KG1 (cell line): ENCODE measurements at places on chromosomes 12 and 14.
A peak's percentile ranks its signal among the peaks of the same experiment; 100 is the strongest.

GRCh38 chr12:6418796-6419195 lies 26.0 kb upstream of the CD27 start:
- DNase-seq: no peak

DNA sequence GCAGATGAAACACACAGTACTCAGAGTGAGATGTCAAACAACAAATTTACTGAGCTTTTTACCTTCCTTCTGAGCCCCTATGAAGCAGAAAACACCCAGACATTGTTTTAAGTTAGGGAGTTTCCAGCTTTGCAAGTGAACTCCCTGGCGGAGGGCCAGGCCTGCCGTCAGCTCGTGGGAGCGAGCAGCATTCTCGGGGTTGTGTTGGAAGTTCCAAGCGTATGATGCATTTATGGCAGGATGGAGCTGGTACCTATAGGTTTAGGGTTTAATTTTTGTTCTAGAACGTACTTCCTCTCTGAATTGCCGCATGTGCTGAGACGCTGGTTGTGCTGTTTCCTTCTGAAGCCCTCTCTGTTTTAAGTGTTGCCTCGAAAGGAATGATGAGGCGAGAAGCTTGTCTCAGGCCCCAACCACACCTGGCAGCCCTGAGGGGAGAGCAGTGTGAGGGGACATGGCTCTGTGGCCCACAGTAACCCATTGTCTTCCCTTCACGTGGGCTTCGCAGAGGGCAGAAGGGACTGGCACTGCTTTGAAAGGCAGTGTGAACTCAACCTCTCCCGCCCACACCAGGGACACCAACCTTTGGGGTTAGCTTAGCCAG lies 76.6 kb downstream of the SSPN start:
- DNase-seq: no peak

GRCh38 chr12:16155938-16156337 lies 121.5 kb downstream of the SLC15A5 start:
- DNase-seq: no peak

DNA sequence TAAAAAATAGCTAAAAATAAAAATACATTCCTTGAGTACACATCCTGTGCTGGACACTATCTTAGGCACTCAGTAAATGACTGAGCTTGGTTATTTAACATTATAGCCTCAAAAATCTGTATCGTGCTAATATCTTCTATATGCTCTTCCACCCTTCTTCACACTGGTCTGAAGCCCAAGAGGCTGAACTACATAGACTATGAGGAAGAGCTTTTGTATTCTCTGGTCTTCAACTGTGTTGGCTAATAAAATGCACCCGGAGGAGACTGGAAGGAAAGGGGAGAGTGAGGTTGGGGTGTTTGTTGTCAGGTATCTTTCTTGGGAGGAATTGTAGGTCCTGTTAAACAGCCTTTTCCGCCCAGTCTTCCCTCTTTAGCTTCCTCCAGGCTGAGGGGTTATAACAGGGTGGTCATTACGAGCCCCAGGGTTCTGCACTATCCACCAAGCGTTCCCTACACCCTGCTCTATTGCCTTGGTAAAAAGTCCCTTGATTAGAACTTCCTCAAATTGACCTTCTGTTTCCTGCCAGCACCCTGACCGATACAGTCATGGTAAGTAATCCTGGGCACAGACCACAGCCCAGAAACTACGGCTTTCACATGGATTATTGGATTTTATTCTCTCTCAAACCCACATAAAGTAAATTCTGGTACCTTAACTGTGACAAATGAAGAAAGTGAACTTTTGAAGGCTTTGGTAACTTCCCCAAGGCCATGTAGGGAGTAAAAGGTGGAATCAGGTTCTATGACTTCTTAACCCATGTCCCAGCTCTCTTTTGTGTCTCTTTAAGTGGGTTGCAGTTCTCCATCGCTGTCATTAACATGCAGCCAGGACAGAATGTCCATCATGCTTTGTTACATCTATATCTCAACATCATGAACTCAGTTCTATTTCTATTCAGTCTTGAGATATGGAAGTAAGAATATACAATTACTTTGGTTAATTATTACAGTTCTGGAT lies 71.3 kb downstream of the PTHLH start:
- no peak for DNase-seq

GRCh38 chr14:76968621-76969063 lies 59.9 kb downstream of the IRF2BPL start:
- no peak for DNase-seq

GRCh38 chr12:95413576-95413975 lies 60.4 kb upstream of the METAP2 start:
- no peak for DNase-seq

DNA sequence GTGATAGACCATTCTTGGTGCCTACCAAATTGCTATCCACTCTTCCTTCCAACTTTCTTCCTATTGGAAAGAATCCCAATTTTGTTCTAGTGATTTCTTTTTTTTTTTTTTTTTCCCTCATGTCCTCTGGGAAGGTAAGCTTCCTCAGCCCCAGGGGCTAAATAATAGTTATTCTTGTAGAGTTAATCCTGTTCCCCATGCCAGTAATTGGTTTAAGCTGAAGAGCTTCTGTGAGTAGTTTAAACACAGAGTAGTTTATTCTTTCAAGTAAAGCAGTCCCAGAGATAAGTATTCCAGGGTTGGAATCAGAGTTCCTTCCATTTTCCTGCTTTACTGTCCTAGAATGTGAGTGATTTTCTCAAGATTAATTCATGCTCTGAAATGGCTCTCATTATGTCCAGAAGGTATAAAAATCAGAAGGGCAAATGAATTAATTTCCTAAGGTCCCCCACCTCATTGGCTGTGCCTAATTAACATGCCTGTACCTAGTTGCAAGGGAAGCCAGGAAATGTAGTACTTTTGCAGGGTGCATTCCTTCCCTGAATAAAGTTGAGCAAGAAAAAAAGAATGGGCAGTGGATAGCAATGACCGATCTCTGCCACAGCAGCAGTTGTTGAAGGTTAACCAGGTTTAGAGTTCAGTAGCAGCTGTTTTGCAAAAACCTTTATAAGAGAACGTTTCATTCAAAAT lies 97.8 kb downstream of the PLEKHA5 start:
- DNase-seq: no peak

DNA sequence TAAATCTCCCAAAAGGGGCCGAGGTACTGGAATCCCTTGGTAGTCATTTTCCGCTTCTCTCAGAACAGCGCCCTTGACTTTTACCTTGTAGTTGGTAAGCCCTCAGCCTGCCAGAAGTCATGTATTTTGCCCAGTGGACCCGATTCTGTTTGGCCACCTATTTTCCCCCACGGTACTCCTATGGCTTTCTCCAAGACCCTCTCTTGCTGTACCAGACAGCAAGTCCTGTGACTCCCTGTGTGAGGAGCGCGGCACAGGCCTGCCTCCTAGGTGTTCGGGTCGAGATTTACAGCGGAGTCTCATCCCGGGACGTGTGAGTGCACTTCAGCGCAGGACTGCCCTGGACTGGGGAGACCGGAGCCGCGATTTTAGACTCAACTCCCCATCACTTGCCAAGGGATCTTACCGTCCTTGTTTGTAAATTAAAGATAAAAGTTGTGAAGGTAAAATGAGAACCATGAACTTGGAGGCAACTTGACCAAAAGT lies 1.1 kb upstream of the MBD6 start:
- DNase-seq: no peak

DNA sequence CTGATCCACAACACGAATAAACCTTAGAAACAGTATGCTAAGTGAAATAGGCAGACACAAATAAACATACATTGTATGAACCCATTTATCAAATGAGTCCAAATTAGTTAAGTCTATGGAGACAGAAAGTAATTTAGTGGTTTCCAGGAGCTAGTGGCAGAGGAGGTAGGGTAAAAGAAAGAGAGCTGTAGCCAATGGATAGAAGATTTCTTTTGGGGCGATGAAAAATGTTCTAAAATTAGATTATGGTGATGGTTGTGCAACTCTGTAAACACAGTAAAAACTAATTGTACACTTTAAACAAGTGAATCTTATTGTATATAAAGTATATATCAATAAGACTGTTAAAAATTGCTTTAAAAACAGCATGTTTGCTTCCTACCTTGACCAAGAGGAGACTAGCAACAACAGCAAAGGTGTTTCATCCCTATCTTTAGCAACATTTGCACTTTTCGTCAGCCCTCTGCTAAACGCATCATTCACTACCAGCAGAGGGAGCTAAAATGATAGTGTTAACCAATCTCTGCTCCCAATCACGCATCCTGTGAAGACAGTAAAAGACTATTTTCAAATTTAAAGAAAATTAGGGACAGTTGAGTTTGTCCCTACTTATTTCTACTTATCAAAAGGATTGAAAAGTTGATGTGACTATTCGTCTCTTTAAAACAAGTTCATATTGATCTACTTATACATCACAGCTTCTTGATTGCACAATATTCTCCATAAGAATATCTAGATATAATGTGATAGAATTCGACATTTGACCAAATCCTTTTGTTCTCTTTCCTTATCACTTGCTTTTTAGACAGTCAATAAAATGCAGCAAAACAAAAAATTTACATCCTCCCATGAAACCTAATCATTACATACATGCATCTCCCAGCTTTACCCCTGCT lies 24.0 kb upstream of the LGR5 start:
- peak; percentile 47 for DNase-seq

DNA sequence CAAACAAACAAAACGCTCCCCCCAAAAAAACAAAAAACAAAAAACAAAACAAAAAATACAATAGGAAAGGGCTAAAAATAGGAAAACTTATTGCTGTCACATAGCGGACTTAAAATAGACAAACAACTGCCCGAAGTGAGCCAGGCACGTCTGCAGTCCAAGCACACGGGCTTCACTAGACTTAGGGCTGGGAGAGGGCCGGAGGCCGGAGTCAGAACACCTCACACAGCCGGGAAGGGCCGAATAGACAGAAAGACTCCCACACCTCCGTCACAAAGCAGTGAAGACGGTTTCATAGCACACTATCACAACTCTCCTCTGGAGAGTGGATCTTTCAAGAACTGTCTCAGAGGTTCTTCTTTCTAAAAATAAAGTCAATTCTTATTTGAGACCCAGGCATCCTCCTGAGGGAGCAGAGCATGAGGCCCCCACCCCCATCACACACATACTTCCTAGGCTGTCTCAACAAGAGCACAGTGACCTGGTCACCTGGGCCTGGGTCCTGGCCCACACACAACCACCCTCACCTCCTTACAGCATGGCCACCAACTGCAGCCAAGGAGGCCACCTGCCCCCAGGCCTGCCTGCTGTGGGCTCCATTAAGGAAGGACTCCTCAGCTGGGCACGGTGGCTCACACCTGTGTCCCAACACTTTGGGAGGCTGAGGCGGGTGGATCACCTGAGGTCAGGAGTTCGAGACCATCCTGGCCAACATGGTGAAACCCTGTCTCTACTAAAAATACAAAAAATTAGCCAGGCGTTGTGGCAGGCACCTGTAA lies 6.7 kb downstream of the BAG5 start:
- no peak for DNase-seq

GRCh38 chr12:92136965-92137721 lies 8.5 kb downstream of the BTG1 start:
- DNase-seq: no peak

DNA sequence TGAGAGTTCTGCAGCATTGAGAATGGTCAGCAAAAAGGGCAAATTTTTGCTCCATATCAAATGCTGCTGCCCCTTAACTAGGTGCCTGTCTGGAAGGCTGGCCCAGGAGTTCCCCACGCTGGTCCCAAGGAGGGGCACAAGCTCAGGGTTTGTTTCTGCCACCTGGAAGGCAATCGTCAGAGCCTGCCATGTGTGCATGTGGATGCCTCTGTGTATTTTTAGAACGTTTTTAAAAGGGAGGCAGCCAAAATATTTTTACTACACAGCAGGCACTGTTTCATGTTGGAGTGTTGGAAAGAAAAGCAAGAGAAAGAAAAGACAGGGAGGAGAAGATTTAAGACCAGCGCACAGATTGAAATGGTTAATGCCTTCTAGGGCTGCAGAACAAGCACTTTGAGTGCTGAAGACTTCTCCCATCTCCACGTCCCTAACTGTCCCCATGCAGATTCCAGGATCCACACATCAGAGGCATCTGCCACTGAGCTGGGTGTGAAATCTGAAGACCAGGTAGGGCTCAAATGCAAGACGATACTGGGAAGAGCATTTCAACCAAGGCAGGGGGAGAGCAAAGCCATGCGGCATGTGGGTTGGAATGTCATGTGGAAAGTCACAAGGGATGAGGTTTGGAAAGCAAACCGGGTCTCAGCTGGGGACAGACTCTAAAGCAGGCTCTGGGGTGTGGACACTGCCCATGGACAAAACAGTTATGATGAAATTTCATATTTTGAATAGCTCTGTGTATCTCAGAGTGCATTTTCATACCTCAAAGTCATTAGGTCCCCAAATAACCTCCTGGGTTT lies 557.2 kb downstream of the BCL11B start:
- no peak for DNase-seq

DNA sequence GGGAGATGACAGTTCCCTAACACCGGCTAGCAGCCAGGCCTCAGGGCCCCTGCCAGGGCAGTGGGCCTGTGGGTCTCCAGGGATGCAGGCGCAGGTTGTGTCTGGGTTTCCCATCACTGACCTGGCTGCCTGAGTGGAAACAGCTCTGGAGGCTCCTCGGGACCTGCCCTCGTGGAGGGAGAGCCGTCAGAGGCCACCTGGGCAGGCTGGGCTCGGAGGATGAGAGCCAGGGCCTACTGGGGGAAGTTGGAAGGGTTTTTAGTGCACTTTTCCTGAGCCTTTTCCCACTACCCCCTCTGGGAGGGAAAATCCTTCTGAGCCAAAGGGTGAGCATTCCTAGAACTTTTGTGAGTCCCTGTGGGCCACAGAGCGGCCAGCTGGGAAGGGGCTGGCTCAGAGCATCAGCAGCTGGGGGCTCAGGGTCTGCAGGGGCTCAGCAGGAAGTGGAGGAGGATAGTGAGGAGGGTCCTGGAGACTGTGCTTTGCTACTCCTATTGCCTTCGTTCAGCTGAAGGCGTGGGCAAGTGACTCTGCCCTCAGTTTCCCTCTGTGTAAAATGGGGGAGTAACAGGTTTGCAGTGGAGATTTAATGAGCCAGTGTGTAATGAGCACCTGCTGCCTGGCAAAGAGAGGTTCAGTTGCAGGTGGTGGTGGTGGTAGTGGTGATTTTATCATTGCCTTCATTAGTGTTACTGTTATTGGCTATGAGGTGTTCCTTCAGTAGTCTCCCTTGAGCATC lies 1.8 kb downstream of the SH2B3 start:
- DNase-seq: no peak

DNA sequence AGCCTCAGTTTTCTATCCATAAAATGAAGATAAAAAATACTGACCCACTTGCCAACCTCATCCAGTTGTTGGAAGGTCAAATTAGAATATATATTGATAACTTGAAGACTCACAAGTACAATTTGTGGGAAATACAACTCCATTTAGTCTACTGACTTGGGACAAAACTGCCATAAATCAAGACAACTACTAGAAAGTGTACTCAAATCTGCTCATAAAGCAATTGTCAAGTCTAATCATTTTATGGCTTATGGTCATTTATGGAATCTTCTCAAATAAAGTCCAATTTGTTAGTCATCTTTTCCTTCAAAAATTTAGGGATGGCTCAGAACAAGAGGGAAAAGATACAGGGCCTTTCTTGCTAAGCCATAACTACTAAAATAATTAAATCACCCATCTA lies 7.0 kb downstream of the BTG1 start:
- DNase-seq: no peak

- no peak for DNase-seq
Measured at GRCh38 chr14:25394356-25394755, 344.4 kb upstream of the STXBP6 start.

- no peak for DNase-seq
Measured at GRCh38 chr12:40393026-40393425, 168.2 kb downstream of the LRRK2 start.

GRCh38 chr12:121751034-121751433 lies 38.5 kb downstream of the TMEM120B start:
- DNase-seq: no peak

GRCh38 chr14:30069536-30069935 lies 141.9 kb upstream of the PRKD1 start:
- no peak for DNase-seq
